ENCODE measurements at places on chromosomes 11 and 22. TPM values are rescaled to one million over a fixed set of nuclear protein-coding genes. Genes with fewer than 3 reads are reported as not detected.

PUS3 gene
- polyA plus RNA-seq: 8.3 TPM

DNA sequence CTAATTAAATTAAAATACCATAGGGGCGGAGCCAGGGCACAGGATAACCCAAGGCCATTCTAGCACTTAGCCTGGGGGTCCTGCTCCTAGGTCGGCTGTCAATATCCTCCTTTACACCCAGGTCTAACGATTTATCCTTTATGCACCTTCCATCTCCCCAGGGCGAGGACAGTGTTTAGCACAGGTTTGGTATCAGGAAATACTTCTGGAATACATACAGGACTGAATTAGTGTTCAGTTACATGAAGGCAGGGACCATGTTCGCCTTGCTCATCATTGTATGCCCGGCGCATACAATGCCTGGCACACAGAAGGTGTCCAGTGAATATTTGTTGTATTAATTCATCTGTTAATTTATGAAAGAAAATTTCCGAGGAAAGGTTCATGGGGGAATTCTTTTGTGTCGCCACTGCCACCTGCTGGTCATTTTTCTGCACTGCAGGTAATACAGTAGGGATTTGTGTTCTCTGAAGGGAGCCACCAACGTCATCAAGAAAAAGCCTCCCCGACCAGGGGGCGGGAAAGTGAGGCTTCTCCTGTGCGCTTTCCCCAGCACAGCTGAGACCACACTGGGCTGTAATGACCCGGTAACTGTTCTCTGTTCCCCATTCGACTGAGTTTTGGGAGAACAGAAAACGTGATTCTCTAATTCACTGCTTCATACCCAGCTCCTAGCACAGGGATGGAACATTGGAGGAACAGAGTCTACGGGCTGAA is 68.7 kb upstream of the ASPHD2 start:
- DNase-seq: peak; percentile 73

DNA sequence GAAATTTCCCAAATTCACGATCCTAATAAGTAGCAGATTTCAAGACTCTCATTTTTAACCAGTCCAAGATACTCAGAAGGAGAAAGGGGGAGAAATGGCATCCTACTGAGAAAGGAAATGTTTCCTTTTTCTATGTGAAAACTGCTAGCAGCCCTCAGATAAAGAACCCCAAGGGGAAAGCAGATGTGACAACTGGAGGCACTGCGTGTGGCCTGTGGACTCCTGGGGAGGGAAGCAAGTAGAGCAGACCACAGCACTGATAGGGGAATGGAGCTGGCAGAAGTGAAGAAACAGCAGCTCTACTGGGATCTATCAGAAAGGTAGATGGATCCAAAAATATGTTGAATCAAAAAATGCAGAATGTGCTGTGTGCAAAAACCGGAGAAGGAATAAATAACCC is 239.7 kb upstream of the API5 start:
- DNase-seq: peak; percentile 9

- DNase-seq: no peak
These were observed 20.7 kb downstream of the PLEKHA7 start for GRCh38 chr11:16993495-16993894.

DNA sequence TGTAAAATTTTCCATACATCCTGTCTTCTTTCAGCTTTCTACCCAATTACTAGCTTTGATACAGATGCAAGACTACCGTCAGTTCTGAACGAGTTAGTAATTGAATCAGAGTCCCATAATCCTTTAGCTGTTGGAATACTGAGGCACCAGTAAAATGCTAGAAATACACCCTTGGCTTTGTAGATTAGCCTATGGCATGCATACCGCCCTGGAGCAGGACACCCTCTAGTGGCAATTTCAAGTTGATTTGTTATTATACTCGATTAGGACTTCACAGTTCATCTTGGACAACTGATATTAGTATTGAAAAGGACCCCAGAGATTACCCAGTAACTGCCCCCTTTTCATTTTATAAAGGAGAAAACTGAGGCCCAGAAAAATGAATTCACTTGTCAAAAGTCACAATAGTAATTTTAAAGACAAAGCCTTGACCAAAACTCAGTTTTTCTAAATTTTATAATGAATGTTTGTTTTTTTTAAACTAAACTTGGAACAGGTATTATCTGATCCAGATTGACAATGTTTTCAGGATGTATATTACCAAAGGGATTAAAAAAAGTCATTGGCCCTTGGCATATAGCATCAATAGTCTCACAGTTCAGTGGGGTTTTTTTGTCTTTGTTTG is 72.6 kb downstream of the HIPK3 start:
- DNase-seq: peak; percentile 54

DNA sequence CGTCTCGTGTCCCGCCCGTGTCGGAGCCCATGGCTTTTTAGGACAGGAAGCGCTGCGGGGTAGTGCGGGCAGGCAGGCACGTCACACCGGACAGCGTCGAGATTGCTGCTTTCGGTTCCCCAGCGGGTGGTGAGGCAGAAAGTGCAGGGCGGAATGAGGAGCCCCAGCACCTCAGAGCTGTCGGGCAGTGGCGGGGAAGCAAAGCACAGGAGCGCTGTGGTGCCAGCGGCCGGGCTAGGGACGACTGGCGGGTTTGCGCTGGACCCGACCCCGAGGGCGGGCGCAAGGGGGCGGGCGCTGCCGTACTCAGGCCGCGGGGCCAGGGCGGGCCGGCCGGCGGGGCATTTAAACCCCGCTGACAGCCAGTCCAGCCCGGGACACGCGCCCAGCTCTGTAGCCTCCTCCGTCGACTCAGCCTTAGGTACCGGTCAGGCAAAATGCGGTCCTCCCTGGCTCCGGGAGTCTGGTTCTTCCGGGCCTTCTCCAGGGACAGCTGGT is at the start of gene SLC37A2:
Gene SLC37A2, plus strand, starts transcription at position 375 of the 498 bp plus-strand sequence. Its CDS starts 63 bp downstream, at position 438.
- DNase-seq: peak; percentile 91

- no peak for DNase-seq
These were observed 82.4 kb downstream of the AASDHPPT start for GRCh38 chr11:106159836-106160235.

SLC22A6 gene
- not detected for polyA plus RNA-seq

CHRM1 gene
- not detected for polyA plus RNA-seq

GRCh38 chr11:66150725-66151124 is 80.7 kb downstream of the PACS1 start:
- no peak for DNase-seq

CNIH2 gene
- 7.4 TPM for polyA plus RNA-seq

DNA sequence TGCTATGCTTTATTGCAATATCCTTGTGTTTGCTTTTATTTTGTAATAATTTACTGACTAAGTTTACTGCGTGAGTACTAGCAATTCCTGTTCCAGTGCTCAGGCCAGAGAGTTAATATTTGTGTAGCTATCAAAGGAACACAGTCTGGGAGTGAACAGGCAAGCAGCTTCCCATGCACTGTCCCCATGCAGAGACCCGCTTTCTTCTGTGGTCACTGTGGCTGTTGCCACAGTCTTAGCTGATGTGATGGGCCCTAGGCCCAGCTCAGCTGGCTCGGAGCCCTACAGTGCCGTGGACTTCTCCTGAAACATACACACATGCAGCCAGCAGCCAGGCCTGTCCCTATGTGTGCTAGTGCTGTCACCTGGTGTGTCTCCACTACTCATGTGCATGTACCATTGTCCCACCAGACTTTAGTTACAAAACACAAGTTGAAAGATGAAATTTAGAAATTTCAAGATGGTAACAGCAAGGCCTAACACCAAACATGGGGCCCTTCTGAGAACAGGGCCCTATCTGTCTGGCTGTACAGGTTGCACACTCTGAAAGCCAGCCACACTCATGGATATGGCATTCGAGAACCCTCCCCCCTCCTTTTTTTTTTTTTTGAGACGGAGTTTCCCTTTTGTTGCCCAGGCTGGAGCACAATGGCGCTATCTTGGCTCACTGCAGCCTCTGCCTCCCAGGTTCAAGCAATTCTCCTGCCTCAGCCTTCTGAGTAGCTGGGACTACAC is 12.3 kb upstream of the SCUBE2 start:
- no peak for DNase-seq

DNA sequence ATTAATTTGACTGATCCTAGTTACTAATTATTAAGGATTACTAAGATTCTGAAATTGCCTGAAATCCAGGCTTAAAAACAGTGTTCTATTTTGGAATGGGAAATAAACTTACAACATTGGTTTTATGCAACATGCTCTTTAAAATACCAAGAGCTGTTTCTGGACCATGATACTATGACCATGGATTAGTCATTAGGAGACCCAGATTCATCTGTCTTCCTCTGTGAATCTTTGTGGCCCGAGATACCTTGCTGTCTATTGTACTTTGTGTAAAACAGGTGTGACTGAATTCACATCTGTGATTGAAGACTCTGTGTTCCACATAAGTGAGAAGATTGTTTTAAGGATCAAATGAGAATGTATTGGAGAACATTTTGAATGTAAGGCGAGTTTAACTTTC is 98.8 kb downstream of the HSD17B12 start:
- no peak for DNase-seq

DNA sequence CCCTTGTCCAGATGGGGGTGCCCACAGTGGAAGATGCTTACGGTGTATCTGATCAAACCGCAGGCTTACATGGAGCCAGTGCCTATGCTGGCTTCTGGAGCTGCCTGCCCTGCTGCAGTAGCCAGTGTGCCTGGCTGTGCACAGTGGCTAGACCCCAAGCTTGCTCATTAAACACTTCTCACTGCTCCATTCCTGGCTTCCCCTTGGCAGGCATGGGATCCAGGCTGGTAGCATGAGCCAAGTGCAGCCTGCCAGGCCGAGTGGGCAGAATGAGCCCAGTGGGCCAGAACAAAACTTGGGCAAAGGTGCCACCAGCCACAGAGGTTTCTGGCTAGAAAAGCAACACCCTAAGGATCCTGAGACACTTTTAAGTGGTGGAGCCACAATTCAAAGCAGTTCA is 55.4 kb upstream of the B3GNT6 start:
- DNase-seq: no peak

DNA sequence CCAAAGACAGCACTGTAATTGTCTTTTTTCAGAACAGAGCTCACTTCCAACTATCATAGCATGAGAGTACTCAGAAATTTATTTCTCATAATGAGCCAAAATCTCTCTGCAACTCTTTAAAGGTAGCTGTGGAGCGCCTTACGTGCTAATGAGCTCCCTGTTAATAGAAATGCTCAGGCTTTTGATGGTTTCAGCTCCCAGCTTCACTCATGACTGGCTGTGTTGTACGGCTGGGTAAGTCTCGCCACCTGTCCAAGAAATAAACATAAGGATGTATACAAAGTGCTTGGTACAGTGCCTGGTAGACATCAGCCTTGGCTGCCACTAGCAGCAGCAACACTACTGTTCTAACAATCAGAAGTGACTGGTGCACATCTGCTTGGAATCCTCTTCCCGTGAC is 109.4 kb downstream of the LDLRAD3 start:
- no peak for DNase-seq

OR2AG2 gene
- not detected for polyA plus RNA-seq

GRCh38 chr11:70790671-70791300 is 392.5 kb downstream of the CTTN start:
- no peak for DNase-seq

CCDC89 gene
- polyA plus RNA-seq: 3.9 TPM

OR52I2 gene
- not detected for polyA plus RNA-seq

OR5B17 gene
- polyA plus RNA-seq: not detected

TRIM64C gene
- polyA plus RNA-seq: not detected

EWSR1 gene
- polyA plus RNA-seq: 234 TPM

DNA sequence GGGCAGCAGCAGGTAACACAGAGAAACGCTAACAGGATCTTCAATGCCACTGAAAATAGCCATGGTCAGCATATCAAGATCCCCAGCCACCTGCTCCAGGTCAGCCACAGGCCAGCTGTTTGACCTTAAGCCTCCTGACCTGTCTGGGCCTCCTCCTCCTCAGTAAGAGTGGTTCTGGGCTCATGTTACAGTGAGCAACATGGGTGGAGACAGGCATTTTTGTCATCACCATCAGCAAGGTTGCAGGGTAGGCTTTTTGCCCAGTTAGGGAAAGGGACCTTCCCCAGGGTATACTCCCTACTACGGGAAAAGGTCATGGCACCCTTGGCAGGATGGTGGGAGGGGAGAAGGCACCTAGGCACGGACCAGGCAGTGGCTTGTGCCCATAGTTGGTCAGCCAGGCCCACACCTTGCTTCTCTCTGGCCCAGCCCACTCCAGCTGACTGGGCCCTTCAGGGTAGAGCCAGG is 131.8 kb upstream of the PARVA start:
- DNase-seq: no peak

GRCh38 chr11:66579017-66579606 is 10.7 kb upstream of the CTSF start:
- DNase-seq: peak; percentile 90

SPA17 gene
- polyA plus RNA-seq: 11.7 TPM

CCDC15 gene
- polyA plus RNA-seq: 0.91 TPM

SEPTIN3 gene
- polyA plus RNA-seq: 0.89 TPM

DNA sequence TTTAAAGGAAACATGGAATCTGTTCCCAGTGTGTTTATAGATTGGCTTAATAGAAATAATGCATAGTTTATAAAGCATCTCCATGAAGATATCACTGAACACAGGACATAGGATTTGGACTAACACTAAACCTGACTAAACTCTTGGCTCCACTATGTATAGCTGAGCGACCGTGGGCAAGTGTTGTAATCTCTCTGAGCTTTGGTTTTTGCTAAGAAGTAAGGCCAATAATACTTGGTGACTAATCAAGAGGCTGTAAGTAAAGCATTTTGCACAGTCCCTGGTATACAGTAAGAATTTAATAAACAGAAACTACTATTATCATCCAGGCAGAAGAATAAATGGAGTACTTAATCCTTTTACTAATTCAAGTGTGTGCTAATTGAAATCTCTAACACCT is 125.5 kb upstream of the MTMR2 start:
- no peak for DNase-seq

- DNase-seq: no peak
These were observed 52.0 kb upstream of the PRSS23 start for GRCh38 chr11:86748296-86748695.

GRCh38 chr11:67382276-67383136 is 9.1 kb upstream of the CLCF1 start:
- DNase-seq: peak; percentile 86

DNA sequence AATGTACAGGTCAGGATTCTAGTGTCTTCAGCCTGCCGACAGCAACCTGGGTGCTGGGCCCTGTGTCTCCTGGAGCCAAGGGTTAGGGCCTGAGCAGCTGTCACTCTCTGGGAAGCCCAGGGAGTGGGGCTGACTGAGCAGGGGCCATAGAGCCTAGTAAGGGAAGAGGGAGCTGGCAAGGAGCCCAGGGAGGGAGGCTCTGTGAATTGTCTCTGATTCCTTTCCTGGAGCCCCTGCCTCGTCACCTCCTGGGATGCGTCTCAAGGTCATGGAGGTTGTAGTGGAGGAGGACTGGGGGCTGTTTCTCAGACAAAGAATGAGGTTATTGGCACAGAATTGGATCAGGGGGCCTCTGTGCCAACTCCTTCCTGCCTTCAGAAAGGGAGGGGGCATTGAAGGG is 11.8 kb downstream of the SOX10 start:
- no peak for DNase-seq

GRCh38 chr22:20905415-20906386 is 11.5 kb upstream of the CRKL start:
- no peak for DNase-seq

CASP12 gene
- not detected for polyA plus RNA-seq

KCNJ4 gene
- polyA plus RNA-seq: not detected

Measured in SK-N-SH (cell line).